ENCODE measurements at places on chromosomes 12 and 14.

DNA sequence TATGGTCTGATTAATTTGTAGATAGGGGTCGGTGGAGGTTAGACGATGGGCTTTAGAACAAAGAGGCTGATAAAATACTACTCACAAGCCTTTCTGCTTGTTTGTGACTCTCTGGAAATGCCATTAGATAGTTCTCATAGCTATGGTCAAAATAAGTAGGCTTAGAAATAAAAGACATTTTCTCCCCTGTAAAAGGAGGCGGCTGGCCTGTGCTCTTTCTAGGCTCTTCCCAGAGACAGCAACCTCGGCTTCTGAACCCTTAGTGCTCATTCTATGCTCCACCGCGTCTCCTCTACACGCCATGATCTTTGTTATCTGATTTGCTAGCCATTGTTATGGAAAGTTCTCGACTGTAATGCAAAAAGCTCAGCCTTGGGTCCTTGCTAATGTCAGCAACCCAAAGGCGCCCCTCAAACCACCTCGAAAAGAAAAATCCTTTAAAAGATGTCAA, 64.5 kb downstream of the CRADD start:
- no peak for DNase-seq

GRCh38 chr12:109020146-109020795, 597 bp downstream of the SVOP start:
- no peak for DNase-seq

DNA sequence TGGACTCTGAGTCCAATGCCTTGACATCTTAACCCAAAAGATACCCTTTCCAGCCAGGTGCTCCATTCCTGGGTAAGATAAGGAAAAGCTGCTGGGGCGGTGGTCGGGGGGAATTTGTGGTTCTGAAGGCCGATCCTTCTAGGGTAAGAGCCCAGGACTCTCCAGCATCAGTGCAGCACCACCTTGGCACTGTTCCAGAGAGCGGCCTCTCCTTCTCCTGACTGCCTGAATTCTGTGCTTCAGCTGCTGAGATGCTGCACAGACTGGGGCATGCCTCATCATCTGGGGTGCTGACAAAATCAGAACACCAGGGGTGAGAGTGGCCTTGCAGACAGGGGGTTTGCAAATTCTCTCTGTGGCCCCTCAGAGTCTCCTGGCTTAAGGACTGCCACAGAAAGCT, 87.5 kb downstream of the SPTB start:
- DNase-seq, result no peak

DNA sequence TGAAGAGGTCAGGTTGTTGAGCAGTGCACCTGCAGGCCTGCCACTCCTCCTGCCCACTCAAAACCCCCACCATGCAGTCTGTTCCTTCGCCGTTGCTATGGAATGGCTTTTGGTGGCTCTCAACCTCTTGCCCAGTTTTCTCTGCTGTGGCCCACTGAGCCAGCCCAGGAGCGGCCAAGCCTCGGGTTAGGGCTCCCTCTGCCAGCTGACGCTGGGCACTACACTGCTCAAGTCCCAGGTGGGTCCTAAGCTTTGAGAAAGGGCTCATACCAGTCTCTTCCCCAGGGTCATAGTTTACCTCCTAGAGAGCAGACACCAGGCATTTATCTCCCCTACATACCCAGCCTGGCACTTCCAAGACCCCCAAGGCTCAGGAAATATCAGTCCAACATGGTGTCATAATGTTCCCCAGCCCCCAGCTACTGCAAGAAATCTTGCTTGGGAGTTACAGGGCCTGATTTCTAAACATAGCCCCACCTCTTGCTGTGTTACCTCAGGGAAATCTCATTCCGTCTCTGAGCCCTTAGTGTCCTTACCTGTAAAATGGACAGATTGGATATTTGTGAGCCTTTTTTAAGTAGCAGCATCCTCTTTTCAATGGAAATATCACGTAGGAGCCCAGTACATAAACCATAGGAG, 59.4 kb downstream of the TSPAN11 start:
- DNase-seq, result no peak

DNA sequence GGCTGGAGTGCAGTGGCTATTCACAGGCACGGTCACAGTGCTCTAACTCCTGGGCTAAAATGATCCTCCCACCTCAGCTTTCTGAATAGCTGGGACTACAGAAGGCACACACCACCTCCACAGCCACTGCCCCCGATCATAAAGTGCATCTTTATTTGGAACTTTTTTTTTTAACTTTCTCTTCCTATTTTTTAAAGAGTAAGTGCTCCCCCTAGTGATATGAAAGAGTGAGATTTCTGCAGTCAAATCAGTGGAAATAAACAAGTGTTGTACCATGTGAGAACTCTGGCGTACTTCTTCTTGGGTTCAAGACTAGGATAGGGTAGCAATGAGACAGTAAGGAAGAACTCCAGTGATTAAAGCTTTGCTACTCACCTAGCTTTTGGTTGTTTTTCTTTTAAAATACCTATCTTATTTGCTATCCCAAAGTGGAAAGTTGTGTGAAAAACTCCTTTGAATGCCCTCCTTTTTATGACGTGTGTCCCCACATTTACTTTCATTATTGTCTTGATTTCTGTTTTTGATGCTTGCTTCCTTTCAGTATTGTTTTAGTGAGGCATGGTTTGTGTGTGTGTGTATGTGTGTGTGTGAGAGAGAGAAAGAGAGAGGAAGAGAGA, 6.6 kb downstream of the PPP4R4 start:
- no peak for DNase-seq

- DNase-seq, result no peak
These were observed 425.2 kb upstream of the MIS18BP1 start for GRCh38 chr14:45678163-45678562.

GRCh38 chr14:28012629-28013415, 753.8 kb upstream of the FOXG1 start:
- no peak for DNase-seq

- peak; percentile 6 for DNase-seq
These were observed 19.0 kb downstream of the SSH1 start for GRCh38 chr12:108838194-108839017.

GRCh38 chr14:33728010-33728498, 222.8 kb downstream of the EGLN3 start:
- no peak for DNase-seq

DNA sequence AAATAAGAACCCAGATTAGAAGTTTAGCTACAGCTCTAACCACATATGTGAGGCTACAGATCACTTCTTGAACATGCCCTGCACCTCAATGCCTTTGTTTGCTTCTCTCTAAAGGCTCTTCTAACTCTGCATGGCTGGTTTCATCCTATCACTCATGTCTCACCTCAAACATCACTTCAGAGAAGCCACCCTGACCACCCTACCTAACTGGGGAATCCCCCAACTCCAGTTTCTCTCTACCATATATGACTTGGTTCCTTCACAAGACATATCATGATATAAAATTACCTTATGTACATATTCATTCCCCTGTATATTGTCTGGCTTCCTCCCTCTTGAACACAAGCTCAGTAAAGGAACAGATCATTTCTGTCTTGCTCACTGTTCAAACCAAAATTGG, 250.2 kb upstream of the GRIP1 start:
- DNase-seq, result no peak

GRCh38 chr12:50085615-50086072, 502 bp downstream of the SMARCD1 start:
- no peak for DNase-seq

GRCh38 chr12:80099259-80099658, at the start of gene OTOGL:
TSS of gene OTOGL (plus strand) at chr12:80099537. CDS start at chr12:80209432, 109,895 bp downstream.
- DNase-seq, result no peak

- peak; percentile 39 for DNase-seq
These were observed 1.3 kb downstream of the TRIM9 start for GRCh38 chr14:51093371-51094281.

DNA sequence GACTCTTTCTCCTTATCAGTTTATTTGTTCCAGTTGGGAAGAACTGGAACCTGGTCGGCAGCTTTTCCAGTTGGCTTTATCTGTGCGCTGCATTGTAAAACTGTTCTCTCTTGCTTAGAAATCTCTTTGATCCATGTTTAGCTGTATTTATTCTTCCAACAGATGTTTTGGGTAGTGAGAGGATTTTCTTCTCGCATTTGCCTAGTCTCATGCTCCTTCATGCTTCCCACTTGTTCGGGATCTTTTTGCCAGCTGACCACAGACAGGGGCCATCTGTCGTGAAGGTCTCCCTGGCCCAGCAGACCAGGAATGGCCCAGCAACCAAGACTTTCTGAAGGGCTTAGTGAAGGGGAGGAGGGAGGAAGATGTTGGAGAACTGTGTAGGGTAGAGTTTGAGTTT, 21.6 kb downstream of the NTF3 start:
- no peak for DNase-seq

DNA sequence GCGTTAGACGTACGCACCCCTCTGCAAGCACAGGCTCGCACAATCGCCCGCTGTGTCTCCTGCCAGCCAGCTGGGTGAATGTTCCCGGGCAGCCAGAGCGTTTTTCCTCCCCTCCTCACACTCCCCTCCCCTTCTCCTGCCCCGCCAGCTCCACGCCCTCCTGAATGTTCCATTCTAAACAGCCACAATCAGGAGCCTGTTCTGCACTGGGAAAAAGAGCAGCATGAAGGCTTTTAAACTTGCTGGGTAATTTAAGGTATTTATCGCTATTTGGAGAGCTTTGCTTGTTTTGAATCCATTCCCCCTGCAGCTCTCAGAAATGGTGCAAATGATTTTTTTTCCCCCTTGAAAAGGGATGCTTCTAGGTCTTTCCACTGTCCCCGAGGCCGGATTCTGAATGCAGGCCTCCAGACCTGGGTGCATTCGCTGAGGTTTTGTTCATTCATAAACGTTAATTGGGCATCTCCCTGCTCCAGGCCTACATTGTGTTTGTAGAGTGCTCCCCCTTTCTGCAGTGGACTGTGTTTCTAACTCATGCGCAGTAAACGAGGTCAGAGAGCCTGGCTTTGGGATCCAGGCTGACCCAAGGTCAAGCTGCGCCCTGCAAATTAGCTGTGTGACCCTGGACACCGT, 212.5 kb downstream of the CHST11 start:
- DNase-seq, result no peak

DNA sequence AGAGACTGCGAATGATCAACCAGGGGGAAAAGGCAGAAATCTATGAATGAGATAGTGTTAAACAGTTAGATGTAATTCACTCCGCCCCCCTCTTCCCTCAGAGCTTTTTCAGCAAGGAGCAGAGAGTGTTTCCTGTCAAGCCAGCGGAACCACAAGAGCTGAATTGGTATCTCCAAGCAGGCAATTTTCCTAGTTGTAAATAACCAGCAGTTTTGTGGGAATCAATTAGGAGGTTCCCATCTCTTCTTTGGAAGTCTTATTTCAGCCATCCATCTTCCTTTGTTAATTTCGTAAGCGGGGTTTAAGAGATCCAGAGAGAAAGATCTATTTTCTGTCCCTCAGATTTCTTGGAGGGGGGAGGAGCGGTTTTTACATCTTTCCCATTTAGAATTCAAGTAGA, 178.0 kb downstream of the FOXN3 start:
- DNase-seq, result no peak

GRCh38 chr14:69625299-69626131, 14.1 kb downstream of the SUSD6 start:
- DNase-seq, result peak; percentile 56

DNA sequence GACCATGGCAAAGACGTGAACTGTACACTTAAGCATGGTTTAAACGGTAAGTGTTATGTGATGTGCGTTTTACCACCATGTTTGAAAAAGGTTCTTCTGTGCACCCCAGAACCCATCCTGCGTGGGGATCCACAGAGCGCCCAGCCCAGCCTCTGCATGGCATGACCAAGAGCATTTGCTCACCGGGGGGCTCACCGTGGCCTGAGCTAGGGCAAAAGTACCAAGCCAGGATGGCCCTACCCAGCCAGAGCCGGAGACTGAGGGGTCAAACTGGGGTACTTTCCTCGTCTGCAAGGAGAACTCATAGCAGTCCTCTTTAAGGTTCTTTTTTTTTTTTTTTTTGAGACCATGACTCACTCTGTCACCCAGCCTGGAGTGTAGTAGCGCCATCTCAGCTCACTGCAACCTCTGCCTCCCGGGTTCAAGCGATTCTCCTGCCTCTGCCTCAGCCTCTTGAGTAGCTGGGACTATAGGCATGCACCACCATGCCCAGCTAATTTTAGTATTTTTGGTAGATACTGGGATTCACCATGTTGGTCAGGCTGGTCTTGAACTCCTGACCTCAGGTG, 16.4 kb upstream of the ANKRD9 start:
- no peak for DNase-seq

GRCh38 chr12:96094201-96094600, 58.8 kb upstream of the LTA4H start:
- no peak for DNase-seq

- DNase-seq, result no peak
These were observed 17.7 kb downstream of the PSMC1 start for GRCh38 chr14:90274019-90274418.

DNA sequence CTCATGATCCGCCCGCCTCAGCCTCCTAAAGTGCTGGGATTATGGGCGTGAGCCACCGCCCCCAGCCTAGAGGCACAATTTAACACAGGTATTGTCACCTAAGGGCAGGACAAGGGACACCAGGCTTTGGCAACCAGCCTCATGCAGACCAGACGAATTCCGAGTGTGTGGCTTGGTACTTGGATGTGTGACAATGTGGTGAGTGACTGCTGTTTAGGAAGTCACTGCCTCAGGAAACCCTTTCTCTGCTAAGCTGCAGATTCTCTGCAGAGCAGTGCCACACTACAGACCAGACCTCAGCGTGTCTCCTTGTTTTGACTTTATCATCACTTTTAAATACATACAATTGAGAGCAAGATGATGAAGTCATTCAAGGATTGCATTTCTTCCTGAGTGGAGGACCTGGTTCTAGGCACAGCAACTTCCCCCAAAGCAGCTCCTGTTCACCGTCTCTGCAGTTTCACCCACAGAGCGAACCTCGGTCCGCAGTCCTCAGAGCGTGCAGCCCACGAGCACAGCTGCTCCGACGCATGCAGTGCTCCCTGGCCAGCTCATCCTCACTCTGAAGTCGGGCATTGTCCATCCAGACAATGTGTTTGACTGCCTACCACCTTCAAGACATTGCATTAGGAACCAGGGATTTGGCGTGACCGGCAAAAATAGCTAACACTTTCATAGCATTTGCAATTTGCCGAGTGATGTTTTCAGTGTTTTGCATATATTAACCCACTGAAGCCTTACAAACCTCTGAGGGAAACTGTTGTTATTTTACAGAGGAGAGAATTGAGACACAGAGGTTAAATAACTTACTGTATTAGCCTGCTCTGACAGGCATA, 235.2 kb downstream of the CHST11 start:
- DNase-seq, result no peak

All from T follicular helper cell (primary cell).